ENCODE measurements at places on chromosomes 13 and 19.

- DNase-seq: no peak
Observed at GRCh38 chr19:33287927-33288326, 14.4 kb downstream of the CEBPA start.

GRCh38 chr19:10259162-10259905, 7.3 kb downstream of the MRPL4 start:
- DNase-seq: peak; percentile 95

GRCh38 chr19:34999498-35000337, at the start of gene GRAMD1A:
Gene GRAMD1A, plus strand, starts transcription at chr19:35000323. Its CDS starts 156 bp downstream, at chr19:35000479.
- peak; percentile 96 for DNase-seq

GRCh38 chr13:49296659-49297058, 48.9 kb downstream of the CDADC1 start:
- DNase-seq: no peak

DNA sequence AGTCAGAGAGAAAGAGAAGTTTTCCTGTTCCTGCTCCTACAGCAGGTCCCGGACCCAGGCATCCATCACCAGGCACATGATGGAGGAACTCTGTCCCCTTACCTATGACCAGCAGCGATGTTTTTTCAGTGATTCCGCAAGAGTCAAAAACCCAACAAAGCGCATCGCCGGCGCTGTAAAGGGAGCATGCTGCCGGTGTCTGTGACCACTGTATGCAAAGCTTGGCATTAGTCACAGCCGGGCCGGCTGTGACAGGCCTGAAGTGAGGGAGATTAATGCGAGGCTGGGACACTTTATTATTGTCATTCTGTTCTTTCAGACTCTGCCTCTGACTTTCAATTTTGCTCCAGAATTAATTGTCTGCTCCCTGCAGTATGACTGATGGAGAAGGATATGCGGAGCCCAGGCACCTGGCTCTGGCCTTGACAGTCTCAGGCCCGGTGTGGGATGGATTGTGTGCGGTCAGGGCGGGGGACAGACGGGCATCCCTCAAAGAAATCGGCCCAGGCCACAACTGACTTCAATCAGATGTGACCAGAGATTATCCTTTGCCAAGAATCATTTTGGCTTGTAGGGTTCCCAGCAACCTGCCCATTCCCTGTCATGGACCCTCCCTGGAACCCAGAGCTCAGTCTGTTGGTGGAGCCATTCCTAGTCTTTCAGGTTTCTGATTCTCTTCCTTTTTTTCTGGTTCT, 462.0 kb upstream of the ZNF507 start:
- DNase-seq: no peak

- peak; percentile 99 for DNase-seq
Observed at GRCh38 chr19:947707-948539, 22.1 kb downstream of the ARID3A start.

DNA sequence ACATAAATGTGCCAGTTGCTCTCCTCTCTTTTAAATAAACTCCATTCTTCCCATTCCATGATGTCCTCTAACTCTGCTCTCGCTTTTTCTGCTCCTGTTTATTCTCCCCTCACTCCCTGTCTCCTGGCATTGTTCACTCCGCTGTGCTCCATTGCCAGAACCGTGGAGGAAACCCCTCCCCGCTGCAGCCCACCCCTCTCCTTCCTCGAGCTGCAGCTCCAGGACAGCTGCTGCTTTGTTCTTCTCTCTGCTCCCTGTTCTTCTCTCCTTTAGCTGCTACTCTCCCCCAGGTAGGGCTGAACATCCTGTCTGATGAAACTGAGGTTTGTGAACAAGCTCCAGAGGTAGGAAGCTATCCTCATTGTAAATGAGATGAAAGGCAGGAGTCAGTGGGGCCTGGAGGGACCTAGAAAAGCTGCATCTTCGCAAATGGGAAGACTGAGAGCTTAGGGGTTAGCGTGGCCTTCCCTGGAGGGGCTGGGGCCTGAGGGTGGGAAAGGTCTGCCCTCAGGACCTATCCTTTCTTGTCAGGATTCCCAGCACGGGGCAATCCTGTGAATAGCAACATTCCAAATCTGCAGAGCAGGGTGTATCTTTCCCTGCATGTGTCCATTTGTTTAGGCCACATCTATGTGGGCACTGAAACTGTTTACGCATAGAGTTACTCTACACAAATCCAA, 243.7 kb downstream of the DNAJC15 start:
- no peak for DNase-seq

- DNase-seq: no peak
Observed at GRCh38 chr19:46841458-46842083, 9.1 kb downstream of the AP2S1 start.

GRCh38 chr13:26051231-26051656, 572 bp downstream of the SHISA2 start:
- DNase-seq: no peak

DNA sequence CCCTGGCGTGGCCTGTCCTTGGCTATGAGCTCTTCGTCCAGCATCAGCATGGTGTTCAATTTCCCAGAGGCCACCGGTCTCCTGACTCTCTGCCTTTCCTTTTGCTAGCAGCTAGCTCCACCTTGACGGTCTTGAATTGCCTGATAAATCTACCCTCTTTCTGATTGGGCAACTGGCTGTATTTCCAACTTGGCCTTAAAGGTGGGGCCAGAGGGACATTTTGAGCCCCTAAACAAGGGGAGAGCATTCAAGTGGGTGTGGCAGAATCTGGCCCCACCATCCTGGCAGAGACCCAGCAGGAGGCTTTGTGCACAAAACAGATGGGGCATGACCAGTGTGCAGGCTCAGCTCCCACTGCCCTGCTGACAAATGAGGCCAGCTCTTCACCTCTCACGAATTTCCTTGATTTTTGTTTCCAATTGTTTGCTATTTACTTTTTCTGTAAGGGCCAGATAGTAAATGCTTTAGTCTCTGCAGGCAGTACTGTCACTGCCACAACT, 148.9 kb upstream of the VSTM2B start:
- no peak for DNase-seq

- no peak for DNase-seq
Observed at GRCh38 chr13:61136093-61136492, 279.6 kb downstream of the PCDH20 start.

GRCh38 chr19:43747557-43748204, 7.1 kb downstream of the SMG9 start:
- DNase-seq: no peak

- peak; percentile 22 for DNase-seq
Observed at GRCh38 chr13:44523146-44524015, 52.7 kb downstream of the TSC22D1 start.

DNA sequence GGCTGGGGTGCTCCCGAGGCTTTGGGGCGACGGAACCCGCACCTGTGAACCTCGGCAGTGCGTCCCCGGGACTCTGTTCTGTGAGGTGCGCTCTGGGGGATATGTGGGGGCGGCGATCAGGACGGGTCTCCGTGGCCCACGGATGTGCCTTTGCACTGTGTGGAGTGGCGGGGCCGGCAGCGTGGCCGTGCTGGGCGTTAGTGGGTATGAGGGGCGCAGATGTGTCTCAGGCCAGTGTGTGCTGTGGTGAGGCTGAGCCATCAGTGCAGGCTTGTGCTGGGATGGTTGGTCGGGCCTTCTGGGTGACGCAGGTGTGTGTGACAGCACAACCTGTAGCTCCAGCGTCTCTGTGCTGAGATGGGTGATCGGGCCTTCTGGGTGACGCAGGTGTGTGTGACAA, 16.9 kb downstream of the ZNF331 start:
- DNase-seq: no peak

GRCh38 chr13:110285991-110286832, 20.7 kb downstream of the COL4A1 start:
- DNase-seq: no peak

- peak; percentile 8 for DNase-seq
Observed at GRCh38 chr19:42653841-42654240, 59.1 kb upstream of the CEACAM8 start.

- DNase-seq: no peak
Observed at GRCh38 chr13:30181888-30182651, 125.3 kb downstream of the KATNAL1 start.

- no peak for DNase-seq
Observed at GRCh38 chr19:1452802-1453524, 3.0 kb downstream of the APC2 start.

DNA sequence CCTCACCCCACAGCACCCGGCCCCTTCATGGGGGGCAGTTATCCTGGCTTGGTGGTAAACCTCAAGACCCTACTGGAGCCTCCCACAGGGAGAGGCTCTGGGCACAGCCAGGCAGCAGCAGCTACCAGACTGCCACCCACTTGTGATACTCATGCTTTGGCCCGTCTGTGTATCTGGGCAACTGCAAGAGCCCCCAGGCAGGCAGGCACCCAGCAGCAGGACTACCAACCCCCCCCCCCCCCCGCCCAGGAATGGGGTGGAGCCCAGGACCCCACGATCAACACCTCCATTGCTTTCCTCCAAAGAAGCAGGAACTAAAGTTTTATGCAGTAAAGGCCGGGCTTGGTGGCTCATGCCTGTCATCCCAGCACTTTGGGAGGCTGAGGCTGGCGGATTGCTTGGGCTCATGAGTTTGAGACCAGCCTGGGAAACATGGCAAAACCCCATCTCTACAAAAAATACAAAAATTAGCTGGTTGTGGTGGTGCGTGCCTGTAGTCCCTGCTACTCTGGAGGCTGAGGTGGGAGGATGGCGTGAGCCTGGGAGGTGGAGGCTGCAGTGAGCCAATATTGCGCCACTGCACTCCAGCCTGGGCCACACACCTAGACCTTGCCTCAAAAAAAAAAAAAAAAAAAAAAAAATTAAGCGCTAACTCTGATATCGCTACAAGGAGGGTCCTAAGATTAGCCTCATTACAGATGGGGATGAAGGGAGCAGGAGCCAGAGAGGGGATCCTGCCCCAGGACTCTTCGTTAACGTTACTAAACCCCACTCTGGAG, 1.1 kb upstream of the LYL1 start:
- no peak for DNase-seq

- no peak for DNase-seq
Observed at GRCh38 chr19:1235625-1236538, 1.9 kb downstream of the CBARP start.

GRCh38 chr19:13537454-13537853, 31.2 kb upstream of the CACNA1A start:
- DNase-seq: no peak

GRCh38 chr19:33100894-33101644, 20.1 kb downstream of the GPATCH1 start:
- DNase-seq: no peak

DNA sequence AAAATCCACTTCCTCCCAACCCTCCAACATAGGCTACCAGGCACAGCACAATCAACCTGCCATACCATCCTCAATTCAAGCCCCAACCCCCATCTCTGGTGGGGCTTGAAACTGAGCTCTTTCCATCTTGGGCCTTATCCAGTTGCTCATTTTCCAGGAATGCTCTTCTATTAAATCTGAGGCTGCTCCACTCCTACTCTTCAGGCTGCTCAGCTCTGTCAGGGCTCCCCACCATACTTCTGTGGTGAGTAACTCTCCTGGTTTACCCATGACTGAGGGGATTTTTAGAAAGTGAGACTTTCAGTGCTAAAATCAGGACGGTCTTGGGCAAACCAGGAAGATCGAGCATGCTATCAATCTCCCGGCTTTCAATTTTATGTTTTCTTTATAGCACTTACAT, 512.8 kb downstream of the LMO7 start:
- no peak for DNase-seq

DNA sequence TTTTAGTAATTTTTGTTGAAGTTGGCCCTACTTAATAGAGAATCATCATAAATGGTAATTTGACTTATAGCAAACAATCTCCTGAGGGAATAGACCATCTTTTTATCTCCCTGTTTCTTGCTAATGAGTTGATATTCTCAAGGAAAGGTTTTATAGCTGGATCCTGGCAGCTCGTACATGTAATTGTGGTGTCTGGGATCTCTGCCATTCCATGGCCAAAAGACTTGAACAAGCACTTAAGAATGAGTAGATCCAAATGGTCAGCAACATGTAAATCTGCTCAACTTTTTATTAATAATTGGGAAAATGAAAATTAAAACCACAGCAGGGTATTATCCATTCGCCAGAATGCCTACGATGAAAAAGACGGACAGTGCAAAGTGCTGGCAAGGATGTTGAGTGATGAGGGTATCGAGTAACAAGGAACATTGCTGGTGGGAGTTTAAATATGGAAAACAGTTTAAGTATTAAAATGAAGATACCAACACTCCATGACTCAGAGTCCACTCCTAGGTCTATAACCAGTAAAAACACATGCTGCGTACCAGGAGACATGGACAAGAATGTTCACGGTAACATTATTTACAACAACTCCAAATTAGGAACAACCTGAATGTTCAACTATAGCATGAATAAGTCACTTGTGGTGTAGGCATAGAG, 5.1 kb upstream of the GPR18 start:
- no peak for DNase-seq

GRCh38 chr19:47725759-47726401, 12.7 kb downstream of the EHD2 start:
- DNase-seq: no peak

DNA sequence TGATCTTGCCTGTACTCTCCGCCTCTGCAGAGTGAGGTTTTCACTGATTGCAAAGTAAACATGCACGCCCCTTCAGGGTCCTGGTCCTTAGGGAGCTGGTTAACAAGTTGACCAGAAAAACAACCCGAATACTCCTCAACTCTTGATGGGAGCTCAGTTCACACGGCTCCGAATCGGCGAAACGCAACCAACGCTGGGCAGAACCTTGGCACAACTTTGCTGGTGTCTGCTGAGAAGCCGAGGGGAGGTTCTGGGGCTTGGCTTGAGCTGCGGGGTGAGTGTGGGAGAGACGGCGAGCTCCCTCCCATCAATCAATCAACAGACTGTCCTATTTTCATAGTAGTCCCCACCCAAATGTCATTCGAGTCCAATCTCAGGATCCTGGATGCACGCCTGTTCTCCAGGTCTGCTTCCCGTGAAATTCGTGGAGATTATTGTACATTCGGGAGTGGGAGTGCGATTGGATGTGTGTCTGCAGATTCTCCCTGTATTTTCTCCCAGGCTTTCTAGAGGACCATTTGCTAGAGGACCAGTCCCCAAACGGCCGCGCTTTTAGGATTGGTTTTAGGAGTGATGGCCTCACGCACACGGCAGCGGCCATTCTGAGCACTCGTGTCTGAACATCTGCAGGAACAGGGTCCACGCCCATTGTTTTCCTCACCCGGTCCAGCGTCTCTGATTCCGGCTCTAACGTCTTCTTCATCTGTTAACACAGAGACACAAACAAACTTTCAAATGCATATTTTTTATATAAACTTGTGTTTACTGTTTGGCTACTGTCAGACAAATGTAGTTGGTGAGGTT, 51.6 kb upstream of the F7 start:
- DNase-seq: no peak

DNA sequence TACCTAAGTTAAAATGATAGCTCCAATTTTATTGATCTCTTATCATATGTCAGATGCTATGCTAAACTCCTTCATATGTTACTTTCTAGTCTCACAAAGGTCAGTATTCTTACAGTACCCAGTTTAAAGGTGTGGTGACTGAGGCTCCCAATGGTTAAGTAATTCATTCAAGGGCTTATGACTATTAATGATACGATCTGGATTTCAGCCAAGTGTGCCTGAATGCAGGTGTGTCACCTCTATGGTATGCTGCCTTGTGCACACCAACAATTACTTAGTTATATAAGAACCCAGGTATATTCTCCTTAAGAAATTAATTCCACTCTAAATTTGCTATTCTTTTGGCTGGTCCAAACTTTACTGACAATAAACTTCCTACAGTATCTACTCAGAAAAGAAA, 84.6 kb upstream of the TRPC4 start:
- no peak for DNase-seq
